ENCODE measurements at places on chromosomes 3 and 15.

DNA sequence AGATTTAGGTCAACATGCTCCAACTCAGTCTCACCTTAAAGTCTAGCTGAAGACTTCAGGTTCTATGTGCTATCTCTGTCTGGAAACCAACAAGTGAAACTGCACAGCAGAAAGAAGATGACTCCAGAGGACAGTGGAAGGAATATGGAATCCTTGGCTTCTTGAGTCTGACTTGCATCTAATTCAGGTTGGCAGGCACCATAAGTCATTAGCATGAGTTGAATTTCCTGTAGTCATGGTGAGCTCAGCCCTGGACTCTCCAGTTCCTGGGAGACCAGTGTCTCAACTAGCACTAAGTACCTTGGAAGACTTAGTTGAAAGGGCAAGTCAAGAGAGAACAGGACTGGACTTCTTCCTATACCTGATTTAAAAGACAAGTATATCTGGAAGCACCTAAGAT, 129.7 kb downstream of the DTWD1 start:
- DNase-seq = no peak

- DNase-seq = no peak
Observed at GRCh38 chr3:146350852-146351251, 99.9 kb upstream of the PLSCR4 start.

DNA sequence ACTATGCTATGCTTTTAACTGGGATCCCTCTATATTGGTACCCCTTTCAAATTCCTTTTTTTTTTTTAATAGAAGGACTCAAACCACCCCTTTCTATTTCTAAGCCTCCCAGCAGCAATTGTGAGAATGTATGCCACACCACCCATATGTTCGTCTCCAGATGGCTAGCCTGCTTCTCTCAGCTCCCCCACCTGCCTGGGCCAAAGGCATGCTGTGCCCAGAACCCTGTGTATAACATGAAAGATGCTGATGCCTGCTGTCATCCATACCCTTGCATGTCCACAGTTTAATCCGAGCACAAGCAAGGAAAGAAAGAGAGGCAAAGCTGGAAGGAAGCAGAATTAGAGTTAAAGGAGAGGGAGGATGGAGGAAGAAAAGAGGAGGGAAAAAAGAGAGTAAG, 159.5 kb upstream of the CNTN6 start:
- no peak for DNase-seq

DNA sequence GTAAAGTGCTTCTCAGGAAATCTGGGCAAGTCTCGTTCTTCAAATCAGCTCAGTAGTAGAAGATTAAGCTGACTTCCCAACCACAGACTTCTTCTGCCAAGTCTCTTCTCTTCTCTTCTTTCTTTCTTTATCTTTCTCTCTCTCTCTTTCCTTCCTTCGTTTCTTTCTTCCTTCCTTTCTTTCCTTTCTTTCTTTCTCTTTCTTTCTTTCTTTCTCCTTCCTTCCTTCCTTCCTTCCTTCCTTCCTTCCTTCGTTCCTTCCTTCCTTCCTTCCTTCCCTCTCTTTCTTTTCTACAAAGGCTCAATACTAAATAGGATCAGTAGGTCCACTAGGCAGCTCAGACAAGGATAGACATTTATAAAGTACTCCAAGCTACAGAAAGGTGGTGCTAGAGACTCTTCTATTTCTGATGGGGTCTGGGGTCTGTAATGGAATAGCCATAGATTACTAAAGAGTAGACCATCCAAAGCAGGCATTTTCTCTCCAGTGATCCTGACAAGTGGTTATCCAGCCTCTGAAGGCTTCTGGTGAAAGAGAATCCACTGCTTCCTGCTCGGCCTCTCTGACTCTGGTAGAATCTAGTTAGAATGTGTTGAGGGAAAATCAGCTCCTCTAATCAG, 100.8 kb downstream of the TPRG1 start:
- peak; percentile 10 for DNase-seq

GRCh38 chr3:46954178-46954577, 22.4 kb downstream of the CCDC12 start:
- no peak for DNase-seq

GRCh38 chr3:136979684-136980083, 21.9 kb downstream of the IL20RB start:
- DNase-seq = no peak

DNA sequence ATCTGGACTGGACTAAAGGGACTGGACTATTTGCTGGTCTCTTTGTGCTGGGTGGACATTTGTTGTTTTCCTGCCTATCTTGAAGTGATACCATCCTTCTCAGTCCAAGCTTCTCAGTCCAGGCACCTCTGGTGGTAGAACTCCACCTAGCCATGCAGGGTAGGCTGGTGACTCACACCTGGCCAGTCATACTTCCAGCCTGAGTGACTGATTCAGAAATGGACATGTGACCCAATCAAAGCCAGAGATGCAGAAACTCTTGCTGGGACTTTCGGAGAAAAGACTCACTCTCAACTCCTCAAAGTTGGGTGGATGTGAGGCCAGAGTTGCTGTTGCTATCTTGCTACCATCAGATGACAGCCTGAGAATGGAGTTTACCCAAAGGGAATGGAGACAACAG, 5.6 kb upstream of the ASB14 start:
- no peak for DNase-seq

- DNase-seq = no peak
Observed at GRCh38 chr3:182465301-182466185, 327.8 kb upstream of the ATP11B start.

DNA sequence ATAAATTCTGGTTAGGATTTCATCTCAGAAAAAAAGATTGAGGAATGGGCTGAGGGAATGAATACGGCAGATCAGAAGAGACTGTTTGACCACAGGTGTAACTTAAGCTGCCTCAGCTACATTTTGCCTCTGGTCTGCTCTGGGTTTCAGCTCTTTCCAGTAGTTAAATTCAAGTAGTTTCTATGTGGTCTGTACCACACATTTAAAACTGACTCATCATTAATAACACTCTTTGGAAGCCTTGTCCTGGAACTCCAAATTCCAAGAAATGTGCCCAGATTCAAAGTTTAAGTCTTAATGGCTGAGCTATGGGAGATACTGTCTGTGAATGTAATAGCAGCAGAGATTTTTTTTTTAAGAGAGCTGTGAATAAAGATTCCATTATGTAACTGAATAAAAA, 133.1 kb upstream of the IGSF10 start:
- no peak for DNase-seq

DNA sequence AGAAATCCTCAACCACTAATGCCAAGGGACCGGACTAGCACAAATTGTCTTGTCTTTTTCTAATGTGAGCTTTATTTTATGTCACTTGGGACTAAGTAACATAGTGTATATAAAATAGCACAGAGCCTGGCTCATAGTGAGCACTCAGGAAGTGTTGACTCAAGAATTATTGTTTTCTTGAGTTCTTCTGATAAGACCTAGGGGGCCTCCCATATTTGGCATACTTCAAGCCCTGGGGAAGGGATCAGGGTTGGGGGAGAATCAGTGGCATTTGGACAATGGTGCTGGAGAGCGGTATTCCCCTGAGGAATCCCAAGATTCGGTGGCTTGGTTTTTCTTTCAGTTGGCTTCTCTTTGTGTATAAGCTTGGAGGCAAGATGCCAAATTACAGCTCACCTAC, 19.4 kb downstream of the ZNF80 start:
- DNase-seq = no peak

- no peak for DNase-seq
Observed at GRCh38 chr15:77126529-77127326, 55.8 kb upstream of the TSPAN3 start.

- no peak for DNase-seq
Observed at GRCh38 chr3:138066383-138066782, 49.0 kb downstream of the DZIP1L start.

DNA sequence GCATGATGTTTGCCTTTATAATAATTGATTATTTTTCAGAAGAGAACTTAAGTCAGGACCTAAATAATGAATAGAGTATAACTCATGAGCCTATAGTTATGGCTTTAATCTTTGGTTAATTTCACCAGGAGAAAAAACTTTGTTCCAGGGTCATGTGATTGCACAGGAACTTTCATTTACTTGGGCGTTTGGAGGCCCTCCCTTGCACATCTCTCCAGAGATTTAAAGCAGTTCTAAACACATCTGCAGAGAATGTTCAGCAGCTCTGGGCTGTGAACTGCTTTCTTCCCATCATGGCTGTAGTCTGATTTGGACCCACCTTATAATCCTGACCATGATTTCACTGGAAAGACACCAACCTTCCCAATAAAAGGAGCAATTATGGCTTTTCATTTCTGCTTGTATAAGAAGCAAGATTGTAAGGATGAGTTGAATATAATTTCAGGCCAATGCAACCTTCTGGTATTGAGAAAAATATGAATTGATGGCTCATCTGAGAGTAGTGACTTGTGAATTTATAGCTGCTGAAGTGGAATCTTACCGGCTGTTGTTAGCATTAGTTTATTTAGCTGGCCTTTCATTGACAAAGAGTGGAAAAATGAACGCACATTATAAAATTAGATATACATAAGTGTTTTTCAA, 80.9 kb upstream of the PRTG start:
- DNase-seq = no peak

All from SHP77 (cell line).